ENCODE measurements at places on chromosomes 11 and 22.
A peak's percentile ranks its signal among the peaks of the same experiment; 100 is the strongest.

DNA sequence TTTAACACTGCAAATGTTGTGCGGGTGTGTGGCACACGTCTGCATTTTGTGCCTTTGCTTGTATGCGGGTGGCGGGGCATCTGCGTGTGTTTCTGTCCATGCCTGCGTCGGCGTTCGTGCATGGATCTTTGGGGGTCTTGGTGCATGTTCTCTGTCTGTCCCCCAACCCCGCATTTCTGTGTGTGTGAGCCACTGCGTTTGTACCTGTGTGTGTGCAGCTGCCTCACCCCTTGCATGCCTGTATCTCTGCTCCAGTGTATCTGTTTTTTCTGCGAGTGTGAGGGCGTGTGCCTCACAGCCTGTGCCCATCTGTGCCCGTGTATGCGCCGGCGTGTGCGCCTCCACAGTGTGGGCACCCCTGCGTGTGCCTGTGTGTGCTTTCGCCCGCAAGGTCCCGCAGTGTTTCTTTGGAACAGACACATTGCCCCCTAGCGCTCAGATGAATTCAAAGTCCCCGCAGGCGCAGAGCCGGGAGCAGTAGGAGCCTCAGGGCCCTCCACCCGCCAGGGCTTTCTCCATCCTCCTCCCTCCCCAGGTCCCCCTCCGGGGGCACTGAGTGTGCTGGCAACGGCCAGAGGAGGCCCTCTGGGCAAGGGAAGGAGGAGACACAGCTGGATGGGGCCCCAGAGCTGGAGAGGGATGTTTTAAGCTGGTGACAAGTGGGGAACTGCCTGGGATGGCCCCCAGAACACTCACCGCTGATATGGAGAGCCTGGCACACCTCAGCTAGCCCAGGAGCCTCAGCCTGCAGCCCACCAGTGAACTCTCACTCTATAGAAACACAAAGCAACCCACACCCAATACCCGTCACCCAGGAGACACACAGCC is 3.1 kb upstream of the MN1 start:
- DNase-seq, result peak; percentile 36

DNA sequence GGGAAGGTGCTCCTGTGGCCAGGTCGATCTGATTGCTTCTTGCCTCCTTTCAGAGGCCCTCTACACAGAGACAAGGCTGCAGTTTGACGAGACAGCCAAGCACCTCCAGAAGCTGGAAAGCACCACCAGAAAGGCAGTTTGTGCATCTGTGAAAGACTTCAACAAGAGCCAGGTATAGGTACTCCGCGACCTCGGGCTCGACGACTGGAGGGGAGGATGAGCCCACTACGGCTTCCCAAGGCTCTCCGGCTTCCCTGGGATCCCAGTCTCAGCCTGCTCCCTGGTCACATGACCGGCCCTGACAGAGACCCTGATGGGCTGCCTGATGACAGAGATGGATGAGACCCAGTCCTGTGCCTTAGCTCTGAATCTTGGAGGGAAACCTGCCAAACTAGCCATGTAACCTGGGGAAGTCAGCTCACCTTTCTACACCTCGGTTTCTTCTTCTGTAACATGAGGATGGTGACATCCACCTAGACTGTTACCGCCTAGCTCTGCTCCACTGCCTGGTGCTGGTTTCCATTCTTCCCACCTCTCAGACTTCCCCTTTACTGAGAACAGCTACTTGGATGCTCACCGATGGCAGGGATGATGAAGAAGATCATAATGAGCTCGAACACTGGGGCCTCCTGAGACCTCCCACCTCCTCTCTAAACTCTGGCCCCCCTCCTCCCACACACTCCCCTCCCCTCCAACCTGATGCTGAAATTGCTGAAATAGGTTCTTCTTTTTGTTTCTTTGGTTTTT is 8.9 kb downstream of the RIBC2 start:
- no peak for DNase-seq

DNA sequence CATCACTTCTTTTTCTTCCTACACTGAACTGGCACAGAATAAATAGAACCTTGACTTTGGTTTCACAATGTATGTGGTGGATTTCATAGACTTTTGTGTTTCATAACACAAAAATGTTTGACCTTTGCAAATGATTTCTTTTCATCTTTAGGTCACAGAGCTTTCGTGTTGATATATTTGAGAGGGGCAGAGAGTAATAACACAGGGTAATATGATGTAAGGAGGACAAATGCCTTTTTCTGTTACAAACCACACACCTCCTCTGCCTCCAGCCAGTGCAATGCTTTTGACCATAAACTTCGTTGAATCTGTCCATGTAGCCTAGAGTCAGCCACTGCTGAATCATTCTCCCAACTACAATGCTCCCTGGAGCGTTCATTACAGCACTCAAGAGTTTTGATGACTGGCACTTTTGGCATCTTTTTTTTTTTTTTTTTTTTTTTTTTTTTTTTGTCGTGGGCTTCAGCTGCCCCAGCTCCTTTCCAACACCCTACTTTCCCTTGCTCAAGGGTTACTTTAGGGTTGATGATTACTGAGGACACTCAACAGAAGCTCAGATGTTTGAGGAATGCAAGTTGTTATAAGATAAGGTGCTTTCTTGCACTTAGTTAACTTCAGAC is 11.4 kb upstream of the CAT start:
- no peak for DNase-seq

DNA sequence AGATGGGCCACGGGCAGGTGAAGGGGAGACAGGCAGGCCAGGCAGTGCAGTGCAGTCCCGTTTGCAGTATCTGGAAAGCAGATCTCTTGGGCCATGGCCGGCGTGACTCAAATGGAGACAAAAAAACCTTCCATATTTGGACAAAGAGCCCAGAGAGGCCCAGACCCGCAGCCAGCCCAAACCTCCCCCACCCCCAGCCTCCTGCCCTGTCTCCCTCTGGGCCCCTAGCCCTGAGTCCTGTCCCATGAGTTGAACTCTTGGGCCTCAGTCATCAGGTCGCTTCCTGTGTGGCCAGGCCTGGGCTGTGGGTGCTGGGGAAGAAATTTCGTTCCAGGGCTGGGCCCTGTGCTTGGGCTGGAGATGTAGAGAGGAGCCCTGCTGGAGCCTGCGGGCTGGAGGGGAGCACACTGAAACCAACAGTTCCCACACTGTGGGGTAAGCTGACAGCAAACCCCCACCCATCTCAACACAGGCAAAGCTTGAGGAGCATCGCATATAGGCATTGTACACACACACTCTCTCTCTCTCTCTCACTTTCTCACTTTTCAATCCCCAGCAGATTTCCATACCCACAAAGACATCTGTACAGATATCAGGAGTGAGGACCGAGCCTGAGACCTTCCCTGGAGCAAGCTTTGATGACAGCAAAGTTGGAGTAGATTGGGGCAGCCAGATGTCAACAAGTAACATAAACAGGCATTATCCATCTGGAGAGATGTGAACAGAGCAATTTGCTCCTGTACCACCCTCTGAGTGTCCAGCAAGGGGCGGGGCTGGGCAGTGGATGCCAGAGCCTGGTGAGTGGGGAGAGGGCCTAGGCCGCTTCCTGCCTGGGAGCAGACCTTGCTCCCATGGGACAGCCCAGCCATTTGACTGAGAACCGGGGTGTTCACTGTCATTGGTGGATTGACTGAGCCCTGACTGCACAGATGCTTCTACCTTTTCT is 17.2 kb downstream of the ARHGEF17 start:
- no peak for DNase-seq

GRCh38 chr11:102757823-102758549 is 22.4 kb downstream of the MMP10 start:
- no peak for DNase-seq

GRCh38 chr11:74453373-74453975 is 13.9 kb downstream of the KCNE3 start:
- peak; percentile 28 for DNase-seq

All from substantia nigra (tissue), 51 donors.